Activated CD8-positive, alpha-beta T cell treated with anti-CD3 and anti-CD28 coated beads, Interleukin-2, amount 10 ng/mL, durations not matched to agents 7 days and 5 days (primary cell): ENCODE measurements at places on chromosomes 11 and 22.
A peak's percentile ranks its signal among the peaks of the same experiment; 100 is the strongest.

- DNase-seq = no peak
Observed at GRCh38 chr11:131976021-131976420, 605.6 kb downstream of the NTM start.

GRCh38 chr22:36258701-36259614 lies 6.0 kb downstream of the APOL1 start:
- DNase-seq = peak; percentile 66

DNA sequence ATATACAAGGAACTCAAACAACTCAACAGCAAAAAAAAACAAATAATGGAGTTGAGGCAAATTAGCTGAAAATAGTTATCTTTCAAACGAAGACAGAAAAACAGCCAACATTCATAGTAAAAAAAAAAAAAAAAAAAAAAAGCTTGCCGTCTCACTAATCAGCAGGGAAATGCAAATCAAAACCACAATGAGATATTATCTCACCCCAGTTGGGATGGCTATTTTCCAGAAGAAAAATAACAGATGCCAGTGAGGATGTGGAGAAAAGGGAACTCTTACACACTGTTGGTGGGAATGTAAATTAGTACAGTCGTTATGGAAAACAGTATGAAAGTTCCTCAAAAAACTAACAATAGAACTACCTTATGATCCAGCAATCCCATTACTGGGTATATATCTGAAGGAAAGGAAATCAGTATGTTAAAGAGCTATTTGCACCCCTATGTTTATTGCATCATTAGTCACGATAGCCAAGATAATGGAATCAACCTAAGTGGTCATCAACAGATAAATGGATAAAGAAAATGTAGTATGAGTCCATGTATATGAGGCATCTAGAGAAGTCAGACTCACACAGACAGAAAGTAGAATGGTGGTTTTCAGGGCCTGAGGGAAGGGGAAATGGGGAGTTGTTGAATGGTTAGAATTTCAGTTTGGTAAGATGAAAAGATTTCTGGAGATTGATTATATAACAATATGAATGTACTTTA lies 56.0 kb downstream of the USP35 start:
- no peak for DNase-seq

- DNase-seq = no peak
Observed at GRCh38 chr11:70075836-70076235, 2.3 kb upstream of the ANO1 start.

DNA sequence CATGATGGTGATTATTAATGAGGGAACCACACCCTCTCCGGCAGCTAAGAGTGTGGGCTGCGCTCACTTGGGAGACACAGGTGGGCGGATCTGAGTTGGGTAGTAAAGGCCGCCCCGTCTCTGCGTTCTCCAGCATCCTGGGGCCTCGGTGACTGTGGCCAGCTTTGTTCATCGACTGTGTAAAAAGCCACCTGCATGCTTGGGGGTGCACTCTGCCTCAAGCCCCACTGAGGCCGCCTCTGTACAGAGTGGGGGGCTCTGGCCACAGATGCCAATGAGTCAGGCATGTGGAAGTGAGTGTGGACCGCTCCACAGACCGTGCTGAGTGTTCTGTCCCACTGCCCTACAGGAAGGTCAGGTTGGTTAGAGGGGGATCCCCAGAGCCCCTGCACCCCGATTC lies 192.7 kb downstream of the SHANK2 start:
- no peak for DNase-seq

DNA sequence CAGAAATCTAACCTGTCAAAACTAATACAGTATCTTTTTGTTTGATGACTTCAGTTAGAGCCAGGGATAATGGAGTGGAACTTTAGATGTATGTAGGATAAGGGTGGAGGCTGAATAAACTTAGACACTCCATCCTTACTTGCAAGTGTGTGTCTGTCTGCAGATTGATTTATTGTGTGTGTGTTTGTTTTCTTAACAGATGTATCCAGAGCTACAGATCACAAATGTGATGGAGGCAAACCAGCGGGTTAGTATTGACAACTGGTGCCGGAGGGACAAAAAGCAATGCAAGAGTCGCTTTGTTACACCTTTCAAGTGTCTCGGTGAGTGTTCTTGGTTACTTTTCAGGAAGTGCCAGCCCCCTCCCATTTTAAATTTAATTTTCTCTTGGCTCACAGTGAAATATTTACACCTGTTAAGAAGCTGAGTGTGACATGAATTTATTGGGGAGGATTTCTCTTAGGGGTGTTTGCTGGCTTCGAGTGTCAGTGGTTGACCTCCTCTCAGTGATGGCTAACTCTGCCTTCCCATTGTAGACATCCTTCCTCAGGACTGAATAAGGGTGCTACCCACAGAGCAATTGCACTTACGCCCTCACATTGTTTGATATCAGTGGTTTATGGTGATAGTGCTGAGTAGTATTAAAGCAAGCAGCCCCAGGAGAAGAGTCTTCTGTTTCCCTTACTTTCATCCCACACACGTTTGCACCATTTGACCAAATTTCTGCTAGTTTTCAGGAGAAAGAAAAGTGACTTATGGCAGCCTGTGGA lies 40.8 kb downstream of the APLP2 start:
- DNase-seq = no peak

DNA sequence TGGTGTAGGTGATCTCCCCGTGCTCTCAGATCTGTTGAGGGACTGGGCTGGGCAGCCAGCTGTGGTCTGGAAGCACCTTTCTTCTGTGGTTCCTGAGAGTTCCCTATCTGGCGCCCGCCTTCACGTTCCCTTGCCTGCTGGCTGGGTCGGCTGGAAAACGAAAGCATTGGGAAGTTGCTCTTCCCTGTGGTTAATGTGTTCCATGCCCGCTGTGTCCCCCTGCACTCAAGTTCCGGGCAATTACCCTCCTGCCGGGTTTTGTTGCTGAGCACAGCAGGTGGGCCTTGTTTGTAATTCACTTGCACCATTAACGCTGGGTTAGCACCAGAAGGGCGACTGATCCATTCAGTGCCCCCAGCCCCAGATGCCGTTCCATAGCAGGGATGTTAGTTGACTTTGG lies 134.1 kb downstream of the GRIK4 start:
- DNase-seq = no peak

DNA sequence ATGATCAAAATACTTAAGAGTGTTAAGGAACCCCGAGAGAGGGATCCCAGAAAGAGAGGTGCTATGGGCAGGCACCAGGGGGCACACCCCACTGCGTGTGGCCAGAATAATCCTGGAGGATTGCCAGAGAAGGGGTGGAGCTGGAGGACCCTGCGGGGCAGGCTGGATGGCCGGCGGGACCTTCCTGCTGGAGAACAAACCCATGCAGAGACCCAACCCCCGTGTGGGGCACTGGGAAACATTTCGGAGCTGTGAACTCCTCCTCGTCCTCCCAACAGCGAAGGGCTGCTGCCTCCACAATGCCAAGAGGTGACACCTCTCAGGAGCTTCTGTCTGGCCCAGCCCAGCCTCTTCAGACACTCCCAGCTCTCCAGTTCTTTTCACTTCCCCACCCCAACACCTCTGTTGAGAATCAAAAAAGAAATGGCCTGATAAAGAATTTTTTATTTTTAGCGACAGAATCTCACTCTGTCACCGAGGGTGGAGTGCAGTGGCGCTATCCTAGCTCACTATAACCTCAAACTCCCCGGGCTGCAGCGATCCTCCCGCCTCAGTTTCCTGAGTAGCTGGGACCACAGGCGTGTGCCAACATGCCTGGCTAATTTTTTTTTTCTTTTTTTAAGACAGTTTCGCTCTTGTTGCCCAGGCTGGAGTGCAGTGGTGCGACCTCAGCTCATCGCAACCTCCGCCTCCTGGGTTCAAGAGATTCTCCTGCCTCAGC lies 25.6 kb downstream of the RHOD start:
- no peak for DNase-seq

- no peak for DNase-seq
Observed at GRCh38 chr11:66874232-66874631, 17.4 kb downstream of the LRFN4 start.

GRCh38 chr11:109015283-109015682 lies 350.4 kb downstream of the DDX10 start:
- DNase-seq = no peak

DNA sequence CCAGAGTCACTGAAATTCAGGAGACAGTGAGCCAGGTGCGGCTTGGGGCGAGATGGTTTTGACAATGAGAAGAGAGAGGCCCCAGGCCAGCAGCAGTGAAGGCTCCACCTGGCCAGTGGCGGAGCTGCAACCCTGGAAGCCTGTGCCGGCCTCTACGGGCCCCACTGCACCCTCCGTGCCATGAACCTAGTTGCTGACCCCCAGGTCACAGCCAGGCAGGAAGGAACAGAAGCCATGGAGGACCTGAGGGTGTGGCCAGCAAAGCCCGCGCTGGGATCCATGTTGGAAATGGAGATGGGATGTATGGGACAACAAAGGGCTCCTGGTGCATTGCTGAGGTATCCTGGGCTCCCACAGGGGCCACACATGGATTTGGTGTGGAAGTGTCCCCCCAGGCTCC lies 1528.5 kb downstream of the BRD1 start:
- DNase-seq = no peak

- no peak for DNase-seq
Observed at GRCh38 chr22:20131859-20132685, 468 bp downstream of the ZDHHC8 start.

DNA sequence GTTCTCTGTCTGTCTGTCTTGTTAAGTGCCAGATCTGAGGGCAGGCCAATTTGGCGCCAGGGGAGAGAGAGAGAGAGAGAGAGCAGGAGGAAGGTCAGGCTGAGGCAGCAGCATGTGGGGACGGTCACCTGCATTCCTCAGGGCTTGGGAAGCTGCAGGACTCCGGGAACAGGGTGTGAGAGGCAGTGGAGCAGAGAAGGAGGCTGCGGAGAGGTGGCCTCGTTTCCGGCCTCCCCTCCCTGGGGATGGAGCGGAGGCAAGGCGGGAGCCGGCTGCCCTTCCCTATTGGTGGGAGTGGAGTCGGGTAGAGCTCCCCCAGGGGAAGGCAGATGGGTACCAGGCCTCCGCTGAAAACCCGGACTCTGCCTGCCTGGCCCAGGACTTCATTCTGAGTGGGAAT lies 9.7 kb downstream of the CLMP start:
- no peak for DNase-seq

DNA sequence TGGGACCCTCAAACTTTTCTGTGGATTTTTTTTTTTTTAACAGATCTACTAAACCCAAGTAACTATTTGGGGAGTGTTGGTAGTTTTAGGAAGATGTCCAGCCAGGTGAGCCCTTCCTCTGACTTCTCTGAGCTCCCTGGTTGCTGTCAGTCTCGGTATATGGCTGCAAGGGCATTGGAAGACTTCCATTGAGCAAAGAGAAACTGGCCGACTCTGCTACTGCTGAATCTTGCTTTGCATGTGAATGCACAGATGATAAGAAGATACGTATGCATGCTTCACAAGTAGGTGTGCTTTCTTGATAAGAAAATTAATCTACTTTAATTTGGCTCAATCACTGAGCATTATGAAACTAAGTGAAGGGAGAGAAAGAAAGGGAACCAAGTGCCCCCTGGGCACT lies 51.1 kb downstream of the BARX2 start:
- DNase-seq = no peak

DNA sequence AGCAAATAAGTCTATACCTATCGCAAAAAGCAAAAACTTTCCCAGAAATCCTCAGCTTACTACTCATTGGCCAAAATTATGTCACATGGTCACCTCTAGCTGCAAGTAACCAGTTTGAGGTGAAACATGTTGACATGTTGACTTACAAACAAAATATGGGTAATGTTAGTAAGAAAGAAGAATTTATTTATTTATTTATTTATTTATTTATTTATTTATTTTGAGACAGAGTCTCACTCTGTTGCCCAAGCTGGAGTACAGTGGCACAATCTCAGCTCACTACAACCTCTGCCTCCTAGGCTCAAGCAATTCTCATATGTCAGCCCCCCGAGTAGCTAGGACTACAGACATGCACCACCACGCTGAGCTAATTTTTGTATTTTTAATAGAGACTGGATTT lies 5.4 kb upstream of the SLC35C1 start:
- no peak for DNase-seq

DNA sequence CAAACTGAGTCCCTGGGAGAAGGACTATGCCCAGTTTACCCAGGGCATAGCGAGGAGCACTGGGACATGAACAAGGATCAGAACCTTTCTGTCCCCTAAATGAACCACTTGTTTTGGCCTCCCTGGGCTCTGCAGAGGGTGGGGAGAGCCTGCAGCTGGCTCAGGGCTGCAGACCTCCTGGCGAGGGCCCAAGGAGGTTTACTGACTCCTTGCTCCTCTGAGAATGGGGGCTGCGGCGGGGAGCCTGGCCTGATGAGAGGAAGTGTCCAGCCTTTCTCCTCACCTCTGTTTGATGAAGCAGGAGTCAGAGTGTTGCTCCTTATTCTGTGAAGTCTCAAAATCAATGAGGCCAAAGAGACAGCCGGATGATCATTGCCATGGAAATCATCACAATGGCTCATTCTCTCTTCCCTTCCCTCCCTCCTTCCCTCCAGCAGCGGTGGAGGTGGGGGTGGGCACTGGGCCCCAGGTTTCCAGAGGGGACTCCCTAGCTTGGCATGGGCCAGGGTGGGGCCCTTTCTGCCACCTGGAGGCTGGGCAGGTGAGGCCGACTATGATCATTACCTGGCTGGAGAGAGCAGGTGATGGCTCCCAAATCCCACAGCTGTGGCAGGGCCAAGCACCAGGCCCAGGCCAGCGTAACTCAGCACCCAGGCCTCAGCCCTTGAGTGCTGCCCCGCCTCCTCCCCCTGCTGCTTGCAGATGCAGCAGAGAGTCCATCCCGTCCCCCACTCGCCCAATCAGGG lies 169.7 kb downstream of the CEP164 start:
- DNase-seq = no peak
